Right lung (tissue), 10 donors: ENCODE measurements at places on chromosomes 6 and 20. TPM values are rescaled to one million over a fixed set of nuclear protein-coding genes. Genes with fewer than 3 reads are reported as not detected.

SLC29A1 gene
- polyA plus RNA-seq = 32.2 TPM

PPP1R14C gene
- 29.8 TPM for polyA plus RNA-seq

HSPA1L gene
- 3.8 TPM for polyA plus RNA-seq

SIRPG gene
- polyA plus RNA-seq = 0.41 TPM
